Lung (tissue), 17 donors: ENCODE measurements at places on chromosomes 7 and 10.
A peak's percentile ranks its signal among the peaks of the same experiment; 100 is the strongest.

- no peaks in the 10 kb centered on the region for H3K27me3 ChIP-seq
- H3K36me3 ChIP-seq, result no peaks in the 10 kb centered on the region
- no peak for DNase-seq
- no peak overlapping the region for H3K27ac ChIP-seq
- no peaks in the 10 kb centered on the region for H3K4me1 ChIP-seq
- H3K4me3 ChIP-seq, result no peak overlapping the region
Measured at GRCh38 chr7:4302203-4302905, 379.7 kb upstream of the FOXK1 start.

- no peak overlapping the region for H3K4me3 ChIP-seq
- no peak for DNase-seq
- no peaks in the 10 kb centered on the region for H3K36me3 ChIP-seq
- no peaks in the 10 kb centered on the region for H3K27me3 ChIP-seq
- peak overlapping the region; percentile 48 for H3K27ac ChIP-seq
Measured at GRCh38 chr7:31981874-31982390, 88.3 kb downstream of the PDE1C start.

DNA sequence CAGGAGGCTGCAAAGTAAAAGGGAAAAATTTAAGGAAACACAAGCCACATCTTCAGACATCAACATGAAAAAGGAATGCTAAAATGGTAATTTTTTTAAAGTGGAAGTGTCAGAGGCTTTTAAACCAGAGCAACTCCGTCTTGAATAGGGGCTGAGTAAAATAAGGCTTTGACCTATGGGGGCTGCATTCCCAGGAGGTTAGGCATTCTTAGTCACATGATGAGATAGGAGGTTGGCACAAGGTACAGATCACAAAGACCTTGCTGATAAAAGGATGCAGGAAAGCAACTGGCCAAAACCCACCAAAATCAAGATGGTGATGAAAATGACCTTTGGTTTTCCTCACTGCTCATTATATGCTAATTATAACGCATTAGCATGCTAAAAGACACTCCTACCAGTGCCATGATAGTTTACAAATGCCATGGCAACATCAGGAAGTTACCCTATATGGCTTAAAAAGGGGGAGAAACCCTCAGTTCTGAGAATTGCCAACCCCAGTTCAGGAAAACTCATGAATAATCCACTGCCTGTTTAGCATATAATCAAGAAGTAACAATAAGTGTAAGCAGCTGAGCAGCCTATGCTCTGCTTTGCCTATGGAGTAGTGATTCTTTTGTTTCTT, 128.3 kb downstream of the SKAP2 start:
- DNase-seq, result no peak
- no peak overlapping the region for H3K4me3 ChIP-seq
- no peaks in the 10 kb centered on the region for H3K36me3 ChIP-seq

GRCh38 chr7:90111-91063, 102.0 kb upstream of the FAM20C start:
- DNase-seq, result peak; percentile 46
- H3K27ac ChIP-seq, result no peak overlapping the region
- H3K4me3 ChIP-seq, result no peak overlapping the region
- H3K36me3 ChIP-seq, result no peaks in the 10 kb centered on the region
- H3K4me1 ChIP-seq, result peaks cover 8% of the 10 kb centered on the region
